AG04450 (cell line): ENCODE measurements at places on chromosomes 11 and 22. TPM values are rescaled to one million over a fixed set of nuclear protein-coding genes. Genes with fewer than 3 reads are reported as not detected.

TEF gene
- 13.7 and 18.3 TPM in 2 replicates for polyA plus RNA-seq

DNA sequence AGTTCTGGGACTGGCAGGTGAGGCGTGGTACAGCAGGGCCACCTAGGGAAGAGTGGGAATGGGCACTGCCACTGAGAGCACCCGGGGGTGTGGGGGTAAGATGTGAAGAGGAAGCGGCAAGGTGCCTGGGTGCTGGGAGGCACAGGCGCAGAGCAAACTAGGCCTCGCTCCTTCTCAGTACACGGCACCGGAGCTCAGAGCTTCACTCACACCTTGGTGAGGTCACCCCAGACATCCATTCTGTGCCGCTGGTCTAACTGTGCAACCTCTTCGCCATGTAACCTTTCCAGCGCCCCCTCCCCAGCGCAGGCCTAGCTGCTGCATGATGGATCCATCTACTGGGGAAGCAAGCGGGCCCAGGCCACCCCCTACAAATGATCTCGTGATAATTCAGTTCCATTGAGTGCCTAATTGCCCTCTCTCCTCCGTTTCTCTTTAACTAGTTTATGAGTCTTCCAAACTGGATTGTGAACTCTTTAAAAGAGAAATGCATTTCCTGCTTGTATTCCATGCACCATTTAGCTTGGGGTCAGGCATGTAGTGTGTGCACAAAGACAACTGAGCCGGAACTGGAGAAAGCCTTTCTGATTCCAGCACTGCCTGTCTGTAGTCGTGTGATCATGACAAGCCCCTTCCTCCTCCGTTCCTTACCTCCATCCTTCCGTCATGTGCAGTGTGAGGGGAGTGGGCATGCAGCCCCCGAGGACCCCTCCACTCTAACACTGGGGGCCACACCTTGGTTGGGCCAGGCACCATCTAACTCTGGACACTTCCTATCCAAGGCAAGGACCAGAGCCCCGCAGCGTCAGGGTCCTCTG, 1475.2 kb downstream of the TBC1D22A start:
- DNase-seq = no peak

TRIM34 gene
- 12.8 and 18.3 TPM in 2 replicates for polyA plus RNA-seq

CALCA gene
- not detected in 2 replicates for polyA plus RNA-seq

TRIM51 gene
- polyA plus RNA-seq = not detected in 2 replicates

GRCh38 chr11:1300569-1301187, 8.8 kb downstream of the TOLLIP start:
- DNase-seq = no peak

PRR5L gene
- polyA plus RNA-seq = 3.1 and 3.4 TPM in 2 replicates

DLAT gene
- polyA plus RNA-seq = 26.6 and 34.8 TPM in 2 replicates

DNA sequence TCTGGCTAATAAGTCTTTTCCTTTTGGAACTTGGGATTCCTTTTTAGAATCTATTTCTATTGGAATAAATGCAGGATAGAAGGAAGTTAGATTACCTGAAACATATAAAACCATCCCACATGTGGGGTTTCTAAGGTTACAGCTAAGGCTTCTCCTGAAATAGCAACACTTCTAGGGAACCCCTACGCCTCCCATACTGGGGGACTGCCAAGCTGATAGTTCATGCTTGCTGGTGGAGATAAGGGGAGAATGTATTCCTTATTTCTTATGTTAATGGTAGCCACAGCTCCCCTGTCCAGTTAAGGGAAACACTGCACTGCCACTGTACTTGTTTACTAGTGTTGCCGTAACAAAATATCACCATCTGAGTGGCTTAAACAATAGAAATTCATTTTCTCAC, 1189.6 kb downstream of the LRRC4C start:
- DNase-seq = no peak

DNA sequence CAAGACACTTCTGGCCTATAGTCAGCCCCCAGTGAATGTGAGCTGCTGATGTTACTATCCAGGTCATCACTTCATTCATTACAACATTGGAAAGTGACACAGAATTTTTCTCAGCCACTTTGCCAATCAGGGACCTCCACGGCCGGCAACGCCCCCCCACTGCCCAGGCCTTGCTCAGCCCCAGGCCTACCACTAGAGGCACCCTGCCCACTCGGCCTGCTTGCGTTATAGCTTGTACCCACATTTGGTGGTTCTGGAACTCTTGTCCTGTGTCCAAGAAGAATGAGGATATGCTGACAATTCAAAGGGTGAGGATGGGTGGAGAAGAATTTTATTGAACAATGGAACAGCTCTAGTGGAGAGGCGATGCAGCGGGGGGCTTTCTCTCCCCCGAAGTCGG, 96.2 kb downstream of the TSPAN18 start:
- no peak for DNase-seq

DNA sequence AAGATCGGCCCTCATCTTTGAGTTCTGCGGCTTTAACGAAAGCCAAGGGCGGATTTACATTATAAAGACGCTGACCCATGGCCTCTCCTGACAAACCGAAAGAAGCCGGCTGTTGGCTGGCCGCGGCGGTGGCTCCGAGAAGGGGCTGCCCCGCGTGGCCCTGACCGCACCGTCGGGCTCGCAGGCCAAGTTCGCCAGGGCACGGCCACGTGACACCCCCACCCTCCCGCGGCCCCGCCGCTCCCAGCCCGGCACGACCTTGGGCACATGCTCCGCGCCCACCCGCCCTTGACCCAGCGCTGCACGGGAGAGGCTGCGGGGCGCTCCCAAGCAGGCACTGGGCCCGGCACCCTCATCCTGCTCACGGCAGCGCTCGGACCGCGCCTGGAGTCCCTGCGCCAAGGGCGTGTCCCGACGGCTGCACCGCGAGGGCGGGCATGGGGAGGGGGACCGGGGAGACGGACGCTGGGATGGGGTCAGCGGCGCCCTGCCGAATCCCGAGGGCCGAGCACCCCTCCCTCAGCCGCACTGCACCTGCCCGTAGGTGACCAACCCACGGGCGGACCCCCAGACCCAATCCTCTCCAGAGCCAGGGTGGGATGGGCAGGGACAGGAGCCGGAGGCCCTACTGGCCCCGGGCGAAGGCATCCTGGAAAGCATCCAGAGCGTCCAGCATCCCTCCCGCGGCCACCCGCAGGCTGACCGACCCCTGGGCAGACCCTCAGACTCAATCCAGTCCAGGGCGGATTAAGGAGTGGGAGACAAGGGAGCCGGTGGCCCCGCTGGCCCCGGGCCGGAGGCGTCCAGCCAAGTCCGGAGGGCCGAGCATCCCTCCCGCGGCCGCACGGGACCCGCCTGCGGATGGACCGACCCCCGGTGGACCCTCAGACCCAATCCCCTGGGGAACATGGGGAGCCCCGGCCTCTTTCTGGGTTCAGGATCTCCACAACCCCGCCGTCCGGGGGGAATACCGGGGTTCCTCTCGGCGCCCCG, 759 bp downstream of the CPT1A start:
- no peak for DNase-seq

B4GALNT4 gene
- 7.8 and 9.5 TPM in 2 replicates for polyA plus RNA-seq

DNA sequence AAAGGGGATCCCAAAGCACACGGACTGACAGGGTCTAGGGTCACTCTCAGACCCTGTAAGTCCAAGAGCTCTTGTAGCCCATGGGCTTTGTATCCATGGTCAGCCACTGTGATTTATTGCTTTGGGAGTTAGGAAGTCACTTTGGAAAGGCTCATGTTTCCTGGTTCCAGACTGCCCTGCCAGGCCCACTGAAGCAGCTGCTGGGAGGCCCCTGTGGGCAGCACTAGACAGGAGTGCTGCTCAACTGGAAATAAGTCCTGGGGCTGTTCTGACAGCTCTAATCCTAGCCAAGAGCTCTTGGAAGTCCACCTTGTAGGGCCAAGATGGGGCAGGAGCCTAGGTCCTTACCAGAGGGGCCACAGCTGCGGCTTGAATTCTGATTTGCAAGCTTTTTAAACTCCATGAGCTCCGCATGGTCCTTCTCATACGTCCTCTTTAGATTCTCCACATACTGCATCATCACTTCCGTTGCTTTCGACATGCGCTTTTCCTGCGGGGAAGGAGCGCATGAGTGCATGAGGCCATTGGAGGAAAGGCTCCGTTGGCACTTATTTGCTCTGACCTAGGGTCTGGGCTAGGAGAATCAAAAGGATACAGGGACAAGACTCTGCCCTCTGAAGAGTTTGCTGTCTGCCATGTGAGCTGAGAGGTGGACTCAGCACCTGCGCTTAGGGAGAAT, 32.2 kb upstream of the LYVE1 start:
- no peak for DNase-seq

APOA4 gene
- polyA plus RNA-seq = not detected in 2 replicates
